ENCODE measurements at places on chromosomes 16 and 17.

DNA sequence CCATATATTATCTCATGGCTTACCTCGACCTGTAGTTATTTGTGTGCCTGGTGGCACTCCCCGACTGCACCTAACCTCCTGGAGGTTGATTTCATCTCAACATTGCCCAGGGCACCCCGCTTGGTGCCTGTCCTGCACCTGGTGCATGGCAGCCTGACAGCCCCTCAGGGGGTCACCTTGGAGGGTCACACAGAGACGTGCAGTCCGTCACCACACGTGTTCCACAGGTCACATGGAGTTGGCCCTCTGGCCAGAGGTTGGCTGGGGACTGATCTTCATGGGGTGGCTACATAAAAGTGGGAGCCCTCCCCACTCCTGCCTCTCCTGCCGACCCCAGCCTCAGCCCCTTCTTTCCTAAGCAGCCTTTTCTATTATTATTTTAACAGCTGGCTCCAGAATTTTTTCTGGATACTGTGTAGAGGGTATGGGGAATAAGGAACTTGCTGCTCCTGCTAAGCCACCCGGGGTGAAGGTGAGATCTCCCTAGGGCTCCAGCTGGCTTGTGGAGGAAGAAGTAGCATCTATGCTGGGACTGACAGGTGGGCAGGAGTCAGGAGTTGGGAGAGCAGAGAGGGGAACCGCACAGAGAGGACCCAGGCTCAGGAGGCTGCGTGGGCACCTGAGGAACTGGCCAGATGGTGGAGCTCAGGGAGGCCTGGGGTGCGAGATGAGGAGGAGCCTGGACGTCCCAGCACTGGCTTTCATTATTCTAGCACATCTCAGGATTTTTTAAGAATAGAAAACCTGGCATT is 12.5 kb upstream of the NKD1 start:
- DNase-seq: no peak

DNA sequence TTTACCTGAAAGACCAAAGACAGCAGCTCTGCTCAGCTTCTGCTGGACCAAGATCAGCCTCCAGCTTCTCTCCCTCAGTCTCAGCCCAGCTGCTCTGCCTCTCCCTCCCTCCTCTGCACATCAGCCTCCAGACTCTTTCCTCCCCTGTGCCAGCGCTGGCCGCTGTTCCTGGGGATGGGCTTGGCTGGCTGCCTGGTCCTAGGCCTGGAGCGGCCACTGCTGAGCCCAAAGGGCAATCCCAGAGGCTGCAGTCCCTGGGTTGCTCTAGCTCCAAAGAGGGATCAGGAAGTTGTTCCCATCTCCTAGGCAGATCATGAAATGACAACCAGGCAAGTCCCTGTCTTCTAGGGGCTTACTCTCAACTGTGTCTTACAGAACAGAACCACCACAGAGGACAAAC is 31.3 kb downstream of the DCUN1D3 start:
- no peak for DNase-seq

DNA sequence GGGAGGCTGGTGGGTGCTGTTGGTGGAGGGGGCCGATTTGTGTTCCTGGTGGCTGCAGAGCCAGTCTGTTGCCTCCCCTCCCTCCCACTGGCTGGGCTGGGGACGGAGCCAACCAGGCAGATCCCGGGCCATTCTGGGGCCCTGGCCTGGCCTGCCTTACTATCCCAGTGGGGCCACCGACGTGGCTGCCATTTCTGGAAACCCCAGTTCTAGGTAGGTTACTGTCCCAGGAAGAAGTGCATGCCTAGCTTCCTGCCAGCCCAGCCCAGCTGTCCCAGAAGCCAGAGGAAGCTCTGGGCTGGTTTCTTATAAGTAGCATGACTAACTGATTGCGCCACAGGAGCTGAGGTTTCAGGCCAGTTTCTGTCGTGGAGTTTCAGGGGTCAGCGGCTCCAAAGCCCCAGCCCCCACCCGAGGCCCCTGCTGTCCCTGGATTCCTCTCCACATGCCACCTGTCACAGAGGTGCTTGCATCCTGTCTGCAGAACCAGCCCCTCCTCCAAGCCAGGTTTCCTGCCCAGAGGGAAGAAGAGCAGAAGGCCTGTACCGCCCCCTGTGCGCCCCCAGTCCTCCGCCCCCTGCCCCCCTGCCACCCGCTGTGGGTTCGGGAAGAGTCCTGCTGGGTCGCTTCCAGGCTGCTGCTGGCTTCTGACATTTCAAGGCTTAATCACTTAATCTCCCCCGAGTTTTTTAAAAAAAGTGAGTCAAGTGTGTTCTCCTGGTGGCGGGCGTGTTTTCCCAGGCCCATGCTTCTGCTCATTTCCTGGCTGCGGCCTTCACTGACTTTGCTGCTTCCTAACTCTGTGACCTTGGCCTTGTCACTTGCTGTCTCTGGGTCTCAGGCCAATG is 13.2 kb downstream of the IL4R start:
- no peak for DNase-seq

- no peak for DNase-seq
Observed at GRCh38 chr16:12020009-12020408, 43.5 kb downstream of the SNX29 start.

GRCh38 chr17:75077496-75078283 is 10.1 kb upstream of the SLC16A5 start:
- DNase-seq: no peak

GRCh38 chr16:81752225-81752875 is 26.7 kb upstream of the PLCG2 start:
- no peak for DNase-seq

DNA sequence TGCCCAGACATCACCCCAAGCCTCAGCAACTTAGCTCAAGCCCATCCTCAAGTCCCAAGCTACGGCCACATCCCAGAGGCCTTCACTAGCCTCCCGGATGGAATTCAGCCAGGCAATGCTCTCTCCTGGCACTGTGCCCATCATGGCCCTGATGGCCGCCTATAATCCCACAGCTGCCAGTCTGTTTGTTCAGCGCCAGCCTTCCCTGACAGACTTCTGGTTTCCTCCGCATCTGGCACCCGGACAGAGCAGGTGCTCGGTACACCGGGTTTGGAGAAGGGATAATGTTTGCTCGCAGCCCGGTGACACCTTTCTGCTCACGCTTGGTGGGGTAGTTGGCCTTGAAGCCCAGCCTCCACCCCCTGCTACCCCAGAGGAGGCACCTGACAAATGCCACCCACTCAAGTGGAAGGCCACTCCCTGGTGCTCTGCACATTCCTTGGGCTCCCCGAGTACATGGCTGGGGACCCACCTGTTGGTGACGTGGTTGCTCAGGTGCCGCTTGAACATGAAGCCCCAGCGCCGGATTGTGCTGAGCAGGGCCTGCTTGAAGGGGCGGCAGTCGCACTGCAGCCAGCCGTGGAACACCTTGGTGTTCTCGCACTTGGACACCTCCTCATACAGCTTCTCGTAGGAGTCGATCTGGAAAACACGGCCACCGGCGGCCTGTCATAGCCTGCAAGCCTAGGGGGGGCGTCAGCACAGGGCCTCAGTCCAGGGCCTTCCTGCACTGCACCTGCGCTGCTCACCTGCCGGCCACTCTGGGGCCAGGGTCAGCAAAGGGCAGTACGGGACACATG is 47.1 kb downstream of the DNAH17 start:
- no peak for DNase-seq

GRCh38 chr17:44400226-44400847 is 10.9 kb upstream of the ITGA2B start:
- DNase-seq: no peak

GRCh38 chr17:83151442-83152226 is 72.2 kb downstream of the METRNL start:
- DNase-seq: no peak

GRCh38 chr17:60388742-60389141 is 3.2 kb downstream of the USP32 start:
- DNase-seq: no peak

DNA sequence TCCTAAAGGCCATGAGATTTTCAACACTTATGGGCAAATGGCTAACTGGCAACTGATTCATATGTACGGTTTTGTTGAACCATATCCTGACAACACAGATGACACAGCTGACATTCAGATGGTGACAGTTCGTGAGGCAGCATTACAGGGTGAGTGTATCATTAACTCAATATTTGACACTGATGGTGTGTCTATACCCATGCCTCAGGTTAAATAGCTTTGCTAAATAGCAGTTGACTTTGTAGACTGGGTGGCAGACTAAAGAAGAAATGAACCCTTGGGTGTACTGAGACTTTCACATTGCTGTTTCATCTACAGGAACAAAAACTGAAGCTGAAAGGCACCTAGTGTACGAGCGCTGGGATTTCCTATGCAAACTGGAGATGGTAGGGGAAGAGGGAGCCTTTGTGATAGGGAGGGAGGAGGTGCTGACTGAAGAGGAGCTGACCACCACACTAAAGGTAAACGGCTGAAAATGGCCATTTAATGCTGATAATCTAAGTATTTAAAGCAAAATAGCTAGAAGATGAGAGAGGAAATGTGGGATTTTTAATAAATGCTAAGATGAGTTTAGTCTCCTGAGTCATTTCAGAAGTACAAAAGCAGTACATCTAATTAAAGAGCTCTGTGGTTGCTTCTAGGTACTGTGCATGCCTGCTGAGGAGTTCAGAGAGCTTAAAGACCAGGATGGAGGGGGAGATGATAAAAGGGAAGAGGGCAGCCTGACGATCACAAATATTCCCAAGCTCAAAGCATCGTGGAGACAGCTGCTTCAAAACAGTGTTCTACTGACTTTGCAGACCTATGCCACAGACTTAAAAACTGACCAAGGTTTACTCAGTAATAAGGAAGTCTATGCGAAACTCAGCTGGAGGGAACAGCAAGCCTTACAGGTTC is 3.0 kb downstream of the SETD6 start:
- DNase-seq: no peak

GRCh38 chr16:75506574-75506973 is 11.3 kb upstream of the CHST6 start:
- DNase-seq: no peak

- no peak for DNase-seq
Observed at GRCh38 chr17:82668631-82669099, 20.4 kb upstream of the WDR45B start.

GRCh38 chr17:16363749-16364536 is 10.7 kb upstream of the CENPV start:
- no peak for DNase-seq

GRCh38 chr16:12016291-12016947 is 39.9 kb downstream of the SNX29 start:
- DNase-seq: no peak

GRCh38 chr16:46747777-46748651 is at the start of gene MYLK3:
Gene MYLK3 (minus strand): TSS chr16:46748344. CDS start chr16:46748193, 151 bp downstream.
- no peak for DNase-seq

GRCh38 chr16:3020247-3020603 is at the start of gene TNFRSF12A:
Gene TNFRSF12A (plus strand): TSS chr16:3020368. CDS start chr16:3020398, 30 bp downstream.
- no peak for DNase-seq

GRCh38 chr16:11666103-11667055 is 1.9 kb upstream of the SNN start:
- DNase-seq: no peak

DNA sequence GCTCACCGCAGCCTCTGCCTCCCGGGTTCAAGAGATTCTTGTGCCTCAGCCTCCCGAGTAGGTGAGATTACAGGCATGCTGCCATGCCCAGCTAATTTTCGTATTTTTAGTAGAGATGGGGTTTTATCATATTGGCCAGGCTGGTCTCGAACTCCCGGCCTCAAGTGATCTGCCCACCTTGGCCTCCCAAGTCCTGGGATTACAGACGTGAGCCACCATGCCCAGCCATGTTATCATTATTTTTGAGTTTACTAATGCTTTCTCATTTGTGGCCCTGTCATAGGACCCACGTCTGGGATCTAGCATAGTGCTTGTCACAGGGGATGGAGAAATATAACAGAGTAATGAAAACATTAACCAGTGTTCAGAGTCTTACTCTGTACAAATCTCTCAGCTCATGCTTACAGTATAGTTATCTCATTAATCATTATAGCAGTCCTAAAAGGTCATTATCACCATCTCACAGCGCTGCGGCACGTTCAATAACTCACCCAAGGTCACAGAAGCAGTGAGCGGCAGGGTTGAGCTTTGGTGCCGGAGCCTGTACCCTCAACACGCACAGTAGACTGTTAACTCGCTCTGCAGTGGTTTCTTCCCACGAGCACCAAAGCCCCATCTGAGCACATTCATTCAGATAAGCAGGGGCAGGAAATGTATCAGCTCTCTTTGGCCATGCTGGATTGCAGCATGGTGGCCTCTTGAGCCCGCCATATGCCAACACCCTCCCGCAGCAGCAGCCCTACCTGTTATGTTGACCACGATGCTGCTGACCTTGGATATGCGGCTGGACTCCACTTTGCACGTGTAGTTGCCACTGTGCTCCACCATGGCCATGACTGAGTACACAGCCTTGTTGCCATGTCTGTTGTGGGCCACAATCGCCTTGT is 21.4 kb downstream of the PECAM1 start:
- DNase-seq: no peak

DNA sequence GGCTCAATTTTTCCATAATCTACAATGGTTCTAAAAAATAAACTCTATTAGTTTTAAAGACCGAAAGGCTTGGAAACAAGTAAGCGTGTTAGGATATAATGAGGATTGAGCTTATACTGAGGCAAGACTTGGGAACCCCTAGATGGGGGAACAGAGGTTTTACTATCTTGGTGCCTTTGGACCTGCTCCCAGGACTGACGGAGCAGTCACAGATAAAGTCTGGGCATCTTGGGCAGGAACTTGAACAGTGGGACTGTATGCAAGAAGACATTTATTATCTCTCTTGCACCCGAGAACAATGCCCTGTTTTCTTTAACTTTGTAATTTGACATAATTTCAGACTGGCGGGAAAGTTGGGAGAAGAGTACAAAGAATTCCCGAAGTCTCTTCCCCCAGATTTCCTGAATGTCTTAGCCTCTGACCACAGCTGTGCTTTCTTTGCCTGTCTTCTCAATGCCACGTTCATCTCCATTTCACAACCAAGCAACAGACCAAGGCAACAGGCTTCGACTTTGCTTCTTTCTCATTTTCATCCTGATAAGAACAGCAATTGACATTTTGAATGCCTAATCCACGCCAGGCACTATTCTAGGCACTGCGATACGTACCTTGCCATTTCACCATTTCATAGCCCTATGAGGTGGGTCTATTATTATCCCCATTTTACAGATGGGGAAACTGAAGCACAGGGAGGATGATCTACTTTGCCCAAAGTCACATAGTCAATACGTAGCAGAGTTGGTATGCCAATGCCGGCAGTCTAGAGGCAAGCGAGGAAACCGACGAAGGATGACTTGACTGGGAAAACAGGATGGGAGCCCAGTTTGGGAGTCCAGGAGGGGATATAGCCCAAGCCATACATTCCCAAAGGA is 3.0 kb upstream of the IL4R start:
- no peak for DNase-seq

GRCh38 chr17:35254107-35254773 is 11.4 kb downstream of the SLFN5 start:
- DNase-seq: no peak
